ENCODE measurements at places on chromosomes 7 and 10.

DNA sequence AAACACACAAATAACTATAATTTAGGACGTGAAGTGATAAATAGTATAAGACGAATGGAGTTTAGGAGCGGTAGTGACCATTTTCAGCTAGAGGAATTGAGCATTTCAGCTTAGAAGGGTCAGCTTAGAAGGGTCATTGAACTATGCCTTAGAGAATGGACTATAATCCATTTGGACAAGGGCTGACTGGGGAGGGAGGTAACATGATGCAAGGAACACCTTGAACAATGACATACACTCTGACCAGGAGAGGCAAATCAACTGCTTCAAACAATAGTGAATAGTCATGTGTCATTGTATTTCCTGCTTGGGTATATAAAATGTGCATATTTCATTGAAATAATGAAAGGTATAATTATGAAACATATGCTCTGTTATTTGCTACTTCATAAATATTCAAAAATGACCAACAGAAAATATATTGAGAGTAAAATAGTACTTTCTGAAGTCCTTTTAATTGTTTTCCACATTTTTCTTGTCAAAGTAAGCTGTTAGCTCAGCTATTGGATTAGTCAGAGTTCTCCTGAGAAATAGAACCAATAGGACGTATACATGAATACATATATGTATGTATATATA lies 40.5 kb upstream of the WASL start:
- DNase-seq, result no peak

- DNase-seq, result no peak
These were observed 69.8 kb upstream of the STEAP1B start for GRCh38 chr7:22569586-22570321.

DNA sequence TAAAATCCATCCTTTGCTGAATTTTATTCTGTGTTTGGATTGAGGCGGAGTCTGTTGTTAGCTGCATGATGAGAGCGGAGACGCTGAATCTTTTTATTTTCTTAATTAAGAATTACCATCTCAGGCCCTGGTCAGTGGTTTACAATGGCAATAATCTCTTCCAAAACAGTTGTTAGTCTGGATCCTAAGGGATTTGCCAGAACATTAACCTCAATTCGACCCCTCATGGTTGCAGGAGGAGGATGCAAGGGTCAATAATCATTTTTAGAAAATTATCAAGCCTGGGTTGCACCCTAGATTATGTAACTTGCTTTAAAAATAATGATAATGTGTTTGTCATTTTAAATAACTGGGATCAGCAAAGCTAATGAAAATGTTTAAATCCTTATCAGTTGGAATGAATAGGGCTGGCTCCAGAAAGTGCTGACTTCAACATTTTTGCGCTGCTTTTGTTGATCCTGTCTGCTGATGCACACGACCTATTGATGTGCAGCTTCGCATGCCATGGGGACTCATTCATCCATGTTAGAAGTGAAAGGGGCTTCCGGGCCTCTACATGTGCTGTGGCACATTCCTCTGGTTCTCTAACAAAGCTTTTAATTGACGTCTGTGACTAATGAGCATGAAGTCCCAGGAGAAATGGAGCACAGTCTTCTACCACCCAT lies 80.7 kb upstream of the KIAA1217 start:
- DNase-seq, result no peak

DNA sequence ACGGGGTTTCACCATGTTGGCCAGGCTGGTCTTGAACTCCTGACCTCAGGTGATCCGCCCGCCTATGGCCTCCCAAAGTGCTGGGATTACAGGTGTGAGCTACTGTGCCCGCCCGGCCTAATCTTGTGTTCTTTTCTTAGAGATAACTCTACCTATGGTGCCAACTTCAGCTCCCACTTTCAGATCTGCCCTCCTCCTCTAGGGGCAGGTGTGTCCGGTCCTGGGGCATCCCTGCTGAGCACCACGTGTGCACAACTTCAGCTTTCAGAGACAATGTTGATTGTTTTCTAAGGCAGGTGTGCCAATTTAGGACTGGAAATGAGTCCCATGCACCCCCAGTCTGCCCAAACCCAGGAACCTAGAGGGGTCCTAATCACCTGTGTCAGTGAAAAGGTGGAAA lies 18.5 kb upstream of the FXYD4 start:
- DNase-seq, result no peak

- DNase-seq, result peak; percentile 11
These were observed 64.3 kb downstream of the MGMT start for GRCh38 chr10:129531195-129531968.

DNA sequence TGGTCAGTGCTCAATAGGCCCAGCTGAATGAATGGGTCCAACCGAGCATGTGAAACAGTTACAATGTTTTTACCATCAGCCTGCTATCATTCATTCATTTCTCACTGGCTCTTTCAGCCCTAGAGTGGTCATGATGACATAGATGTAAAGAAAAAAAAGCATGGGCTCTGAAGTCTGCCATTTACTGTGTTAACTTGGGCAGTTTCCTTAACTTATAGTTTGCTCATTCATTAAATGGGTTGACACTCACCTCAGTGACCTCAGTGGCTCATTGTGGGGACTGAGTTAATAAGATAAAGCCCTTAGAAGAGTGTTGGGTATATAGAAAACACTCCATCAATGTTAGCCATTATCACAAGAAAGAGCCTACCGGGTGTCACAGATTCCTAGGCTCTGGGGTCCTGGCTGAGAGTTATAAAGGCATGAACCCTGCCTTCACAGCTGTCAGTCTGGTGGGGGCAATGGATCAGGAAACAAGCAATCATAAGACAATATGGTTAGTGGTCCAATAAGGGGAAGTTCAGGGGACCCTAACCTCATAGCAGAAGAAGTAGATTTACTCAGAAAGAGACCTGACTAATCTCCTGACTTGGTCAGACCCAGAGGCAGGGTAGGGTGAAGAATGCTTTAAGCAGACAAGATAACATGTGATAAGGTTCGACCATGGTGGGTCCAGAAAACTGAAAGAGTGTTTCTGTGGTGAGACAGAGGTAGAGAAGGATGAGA lies 29.7 kb upstream of the GPAM start:
- DNase-seq, result no peak

DNA sequence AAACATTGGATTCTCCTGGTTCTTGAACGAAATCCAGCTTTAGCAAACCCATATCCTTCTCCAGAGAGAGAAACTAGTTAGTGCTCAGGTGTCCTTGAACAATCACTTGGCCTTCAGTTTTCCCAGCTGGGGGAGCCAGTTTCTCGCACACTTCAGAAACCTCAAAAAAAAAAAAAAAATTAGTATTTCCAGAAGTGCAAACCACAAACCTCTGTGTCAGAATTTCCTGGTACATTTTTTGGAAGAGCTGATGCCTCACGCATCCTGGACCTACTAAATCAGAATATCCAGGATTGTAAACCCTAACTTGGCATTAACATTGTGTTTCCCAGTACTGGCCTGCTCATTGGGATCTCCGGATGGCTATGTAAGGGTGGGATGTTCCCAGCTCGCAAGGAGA lies 143.4 kb upstream of the EGR2 start:
- no peak for DNase-seq

- DNase-seq, result no peak
These were observed 26.5 kb downstream of the KIAA1217 start for GRCh38 chr10:24235471-24235870.

GRCh38 chr10:33217854-33218253 lies 116.6 kb downstream of the NRP1 start:
- no peak for DNase-seq

DNA sequence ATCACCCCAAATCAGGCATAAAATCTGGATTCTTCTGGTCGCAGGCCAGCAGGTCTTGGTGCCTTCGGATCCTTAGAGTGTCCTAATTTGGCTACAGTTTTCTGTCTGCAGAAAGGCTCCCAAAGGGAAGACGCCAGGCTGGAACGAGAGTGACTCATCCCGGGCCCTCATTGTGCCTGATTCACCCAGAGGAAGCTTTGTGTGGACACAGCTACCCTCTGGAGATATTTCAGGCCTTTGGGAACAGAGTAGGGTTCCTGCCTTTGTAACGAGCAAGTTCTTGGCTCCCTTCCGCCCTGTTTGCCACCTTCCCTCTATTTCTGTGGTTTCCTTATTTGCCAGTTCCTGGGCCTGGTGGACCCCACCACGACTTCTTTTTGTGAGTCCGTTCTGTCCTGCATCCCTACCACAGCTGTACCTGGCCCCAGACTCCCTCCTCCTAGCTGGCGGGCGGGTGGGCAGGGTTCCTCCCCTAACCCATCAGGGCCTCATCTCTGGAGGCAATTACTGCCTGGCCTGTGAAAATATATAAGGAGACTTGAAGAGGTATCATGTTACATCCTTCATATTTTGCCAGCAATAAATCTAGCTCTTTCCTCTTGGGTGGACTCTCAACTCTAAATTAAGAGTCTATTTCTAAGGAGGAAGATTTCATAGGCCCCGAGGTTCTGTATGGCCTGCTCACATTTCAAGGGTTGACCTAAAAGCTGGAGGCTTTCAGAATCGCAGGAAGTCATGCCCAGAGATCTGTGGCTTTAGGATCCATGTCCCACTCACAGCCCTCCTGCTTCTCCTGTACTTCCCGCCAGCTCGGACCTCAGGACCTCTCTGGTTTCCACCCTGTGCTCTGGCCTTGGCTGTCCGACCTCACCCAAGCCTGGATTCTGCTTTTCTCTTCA lies 219.2 kb upstream of the ZNF32 start:
- peak; percentile 44 for DNase-seq

DNA sequence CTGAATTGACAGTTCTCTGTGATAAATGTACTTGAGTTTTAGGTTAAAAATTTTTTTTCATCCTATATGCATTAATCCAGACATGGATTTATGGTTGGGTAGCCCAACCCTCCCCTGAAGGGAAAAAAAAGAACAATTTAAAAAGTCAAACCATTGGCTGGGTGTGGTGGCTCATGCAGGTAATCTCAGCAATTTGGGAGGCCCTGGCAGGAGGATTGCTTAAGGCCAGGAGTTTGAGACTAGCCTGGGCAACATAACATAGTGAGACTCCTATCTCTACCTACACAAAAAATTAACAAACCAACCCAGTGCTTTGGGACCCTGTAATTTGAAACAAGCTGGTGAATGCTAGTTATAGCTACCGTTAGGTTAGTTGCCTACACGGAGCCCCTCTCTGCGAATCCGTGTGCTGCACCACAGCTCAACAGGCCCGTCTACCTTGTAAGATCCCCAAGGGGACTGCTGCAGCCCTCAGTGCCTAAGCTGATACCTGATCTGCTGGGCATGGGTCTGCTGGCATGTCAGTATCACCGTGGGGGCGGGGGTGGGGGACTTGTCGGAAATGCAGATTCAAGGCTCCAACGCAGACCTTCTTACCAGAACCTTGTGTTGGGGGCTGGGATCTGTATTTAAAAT lies 32.8 kb downstream of the TSPAN14 start:
- no peak for DNase-seq

DNA sequence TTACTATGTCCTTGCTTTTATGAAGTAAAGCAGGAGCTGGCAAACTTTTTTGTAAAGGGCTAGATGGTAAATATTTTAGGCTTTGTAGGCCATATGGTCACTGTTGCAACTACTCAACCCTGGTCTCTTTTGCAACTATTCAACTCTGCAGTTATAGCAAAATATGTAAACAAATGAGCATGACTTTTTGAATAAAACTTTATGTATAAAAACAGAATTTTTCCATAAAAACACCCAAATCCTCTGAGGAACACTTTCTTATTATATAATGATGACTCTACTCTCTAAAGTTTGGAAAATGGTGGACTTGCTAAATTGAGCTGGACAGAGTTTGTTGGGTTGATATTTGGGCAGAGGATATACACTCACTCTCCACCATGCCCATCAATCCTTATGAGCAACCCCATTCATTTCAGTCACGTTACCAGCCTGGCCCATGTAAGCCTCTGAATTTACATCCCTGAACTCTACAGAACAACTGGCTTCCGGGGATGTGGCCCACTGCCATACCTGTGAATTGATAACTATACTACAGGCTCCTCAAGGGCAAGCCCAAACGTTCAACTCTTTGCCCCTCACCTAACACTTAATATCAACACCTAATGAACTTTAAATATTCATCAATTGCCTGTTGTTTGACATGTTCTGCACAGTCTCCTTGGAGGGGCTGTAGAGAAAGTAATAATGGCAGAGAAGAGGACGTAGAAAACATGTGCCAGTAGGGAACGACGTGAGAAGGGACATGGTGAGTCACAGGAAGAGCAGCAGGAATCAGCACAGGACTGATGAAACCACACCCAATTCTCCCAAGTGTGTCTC lies 37.6 kb downstream of the SGMS1 start:
- no peak for DNase-seq

DNA sequence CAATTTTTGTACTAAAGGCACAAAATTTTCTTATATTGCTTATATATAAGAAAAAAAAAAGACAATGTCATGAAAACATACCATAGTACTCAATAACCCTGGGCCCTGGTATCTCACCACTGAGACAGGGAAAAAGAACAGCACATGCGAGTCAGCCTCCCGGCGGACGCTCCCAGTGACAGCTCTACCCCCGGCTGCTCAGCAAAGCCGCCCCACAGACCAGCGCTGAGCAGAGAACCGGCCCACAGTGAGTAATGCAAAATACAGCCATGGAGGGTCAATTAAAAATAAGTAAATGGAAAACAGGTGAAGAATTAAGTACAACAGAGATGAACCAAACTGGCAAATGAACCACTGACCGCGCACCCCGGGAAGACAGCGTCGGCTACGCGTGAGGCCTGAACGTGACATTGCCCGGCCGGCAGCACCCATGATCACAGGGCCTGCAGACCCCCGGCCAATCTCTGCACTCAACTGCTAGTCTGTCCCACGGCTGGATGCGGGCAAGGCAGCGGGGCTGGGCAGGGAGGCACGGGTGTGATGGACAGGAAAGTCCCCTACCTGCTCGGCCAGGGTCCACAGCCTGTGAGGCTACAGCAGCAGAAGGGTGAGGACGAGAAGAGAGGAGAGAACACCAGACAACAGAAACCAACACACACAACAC lies 175.9 kb downstream of the ZMYND11 start:
- peak; percentile 37 for DNase-seq

DNA sequence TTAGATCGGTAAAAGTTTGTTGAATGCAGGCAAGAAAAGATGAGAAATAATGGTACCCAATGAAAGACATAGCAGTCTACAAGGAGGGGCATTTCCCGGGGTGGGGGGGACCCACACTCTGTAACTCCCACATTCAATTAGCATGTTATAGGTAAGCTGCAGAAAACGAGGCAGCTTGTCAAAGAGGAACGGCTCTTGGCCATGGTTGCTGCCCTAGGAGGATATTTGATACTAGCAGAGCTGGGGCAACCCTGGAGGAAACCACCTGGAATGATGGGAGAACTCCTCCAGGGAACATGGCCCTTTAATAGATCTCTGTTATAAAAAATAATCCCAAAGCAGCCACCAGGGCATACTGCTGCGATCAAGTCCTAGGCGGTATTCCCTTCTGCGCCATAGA lies 98.5 kb downstream of the EGFR start:
- DNase-seq, result no peak

- DNase-seq, result no peak
These were observed 19.3 kb upstream of the ZNF680 start for GRCh38 chr7:64581926-64582894.

DNA sequence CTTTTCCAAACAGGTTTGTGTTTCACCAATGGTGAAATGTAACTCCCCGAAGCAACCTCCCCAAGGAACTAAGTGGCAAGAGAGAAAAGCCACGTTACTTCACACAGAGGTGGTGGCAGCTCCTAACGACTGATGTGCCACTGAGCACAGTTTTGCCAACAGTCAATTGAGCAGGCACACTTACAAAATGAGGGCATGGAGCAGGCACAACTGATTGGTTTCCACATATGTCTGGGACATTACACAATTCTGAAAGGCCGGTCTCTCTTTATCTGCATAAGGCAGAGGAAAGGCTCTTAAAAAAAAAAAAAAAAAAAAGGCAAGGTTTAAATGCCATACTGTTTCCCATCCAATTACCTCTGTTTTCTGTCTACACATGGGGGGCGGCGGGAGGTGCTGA lies 86.7 kb downstream of the GFRA1 start:
- DNase-seq, result no peak

GRCh38 chr10:104922810-104923209 lies 281.7 kb downstream of the SORCS3 start:
- no peak for DNase-seq
